ENCODE measurements at places on chromosomes 2 and 18.

DNA sequence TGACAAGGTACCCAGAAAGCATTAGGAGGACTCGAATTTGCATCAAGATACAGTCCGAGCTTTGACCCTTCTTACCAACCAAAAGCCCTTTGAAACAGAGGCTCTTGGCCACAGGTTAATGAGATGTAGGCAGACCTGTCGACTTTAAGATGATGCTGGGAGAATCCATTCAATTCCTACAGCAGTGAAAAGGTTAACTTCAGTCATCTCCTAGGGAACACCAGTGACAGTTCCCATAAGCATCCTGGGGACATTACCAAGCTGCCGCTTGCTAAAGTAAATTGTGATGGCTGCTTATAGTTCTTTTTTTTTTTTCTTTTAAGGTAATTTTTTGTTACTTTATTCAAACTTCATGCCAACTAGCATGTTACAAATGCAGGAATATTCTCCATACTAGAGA is 379.3 kb downstream of the SOX11 start:
- no peak for DNase-seq

DNA sequence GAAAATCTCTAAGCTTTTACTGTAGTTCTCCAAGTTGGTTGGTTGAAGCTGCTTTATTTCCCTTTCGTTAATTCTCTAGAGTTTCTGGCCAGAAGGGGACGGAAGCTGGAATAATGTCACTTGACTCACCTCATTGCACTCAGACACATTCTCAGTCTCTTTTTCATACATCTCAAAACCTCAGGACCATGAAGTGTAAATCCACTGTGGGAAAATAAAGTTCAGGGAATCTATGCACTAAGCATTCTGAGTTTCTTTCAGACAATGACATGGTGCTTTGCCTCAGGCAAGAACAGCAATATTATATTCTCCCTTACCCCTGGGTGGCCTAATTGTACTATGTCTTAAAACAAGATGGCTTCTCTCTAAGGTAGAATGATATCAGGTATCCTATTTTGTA is 167.8 kb downstream of the PRPF40A start:
- no peak for DNase-seq

DNA sequence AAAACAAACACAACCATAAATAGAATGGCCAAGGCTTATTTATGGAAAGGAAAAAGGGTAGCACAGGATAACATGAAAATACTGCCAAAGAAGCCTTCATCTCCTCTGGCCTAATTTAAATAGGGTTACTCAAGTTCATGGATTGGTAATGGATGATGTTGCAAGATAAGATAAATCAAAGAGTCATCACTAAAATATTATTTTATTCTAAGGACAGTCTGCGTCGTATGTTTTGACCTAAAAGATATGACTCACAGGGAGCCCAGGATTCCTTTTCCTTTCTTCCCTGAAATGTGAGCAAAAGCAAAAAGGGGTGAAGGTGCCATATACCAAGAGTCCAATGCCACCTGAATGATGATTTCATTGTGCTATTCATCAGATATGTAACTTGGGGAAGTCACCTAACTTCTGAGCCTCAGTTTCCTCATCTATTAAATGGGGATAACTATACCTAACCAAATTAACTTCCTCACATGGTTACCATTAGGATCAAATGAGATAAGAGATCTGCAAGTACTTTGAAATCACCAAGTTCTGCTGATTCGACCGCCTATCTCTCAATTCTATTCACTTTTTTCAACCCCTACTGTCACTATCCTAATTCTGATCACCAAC is 137.7 kb downstream of the THADA start:
- no peak for DNase-seq

DNA sequence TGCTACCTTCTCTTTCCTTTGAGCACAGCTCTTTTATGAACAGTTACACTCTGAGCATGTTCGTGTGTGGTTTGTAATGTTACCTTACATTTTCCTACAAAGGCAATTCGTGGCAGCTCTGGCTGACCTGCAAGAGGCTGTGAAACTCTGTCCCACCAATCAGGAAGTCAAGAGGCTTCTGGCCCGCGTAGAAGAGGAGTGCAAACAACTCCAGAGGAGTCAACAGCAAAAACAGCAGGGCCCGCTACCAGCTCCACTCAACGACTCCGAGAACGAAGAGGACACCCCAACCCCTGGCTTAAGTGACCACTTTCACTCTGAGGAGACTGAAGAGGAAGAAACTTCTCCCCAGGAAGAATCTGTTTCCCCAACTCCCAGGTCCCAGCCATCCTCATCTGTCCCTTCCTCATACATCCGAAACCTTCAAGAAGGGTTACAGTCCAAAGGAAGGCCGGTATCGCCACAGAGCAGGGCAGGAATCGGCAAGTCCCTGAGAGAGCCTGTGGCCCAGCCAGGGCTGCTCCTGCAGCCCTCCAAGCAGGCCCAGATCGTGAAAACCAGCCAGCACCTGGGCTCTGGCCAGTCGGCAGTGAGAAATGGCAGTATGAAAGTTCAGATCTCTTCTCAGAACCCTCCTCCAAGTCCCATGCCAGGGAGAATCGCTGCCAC is 56.9 kb downstream of the WDSUB1 start:
- no peak for DNase-seq

- DNase-seq, result no peak
These were observed 7.7 kb upstream of the SP100 start for GRCh38 chr2:230408244-230408842.

DNA sequence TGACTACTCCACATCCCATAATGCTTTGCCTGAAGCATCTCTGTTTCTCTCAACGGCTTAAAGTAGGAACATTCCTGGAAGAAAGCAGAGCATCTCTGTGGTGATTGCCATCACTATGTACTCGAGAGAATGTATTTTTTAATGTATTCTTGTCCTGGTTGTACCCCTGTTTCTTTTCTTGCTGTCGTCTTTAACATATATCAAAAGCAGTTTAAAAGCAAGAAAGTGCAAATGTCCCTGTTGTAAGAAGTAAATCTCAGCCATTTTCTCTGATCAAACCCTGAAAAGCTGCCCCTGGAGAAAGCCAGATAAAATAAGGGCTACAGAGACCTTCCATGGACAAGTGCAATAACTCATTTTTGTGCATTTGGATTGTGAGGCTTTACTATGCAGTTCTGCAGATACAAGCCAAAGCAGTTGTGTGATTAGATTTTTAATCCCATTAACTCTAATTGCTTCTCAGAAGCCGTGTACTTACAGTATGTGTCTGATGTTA is 70.8 kb downstream of the XIRP2 start:
- no peak for DNase-seq

GRCh38 chr2:142873831-142874287 is 3.6 kb upstream of the KYNU start:
- no peak for DNase-seq

- DNase-seq, result no peak
These were observed 66.3 kb downstream of the ZEB2 start for GRCh38 chr2:144453486-144454158.

- no peak for DNase-seq
These were observed 297.2 kb downstream of the SETBP1 start for GRCh38 chr18:44977856-44978255.

GRCh38 chr18:48529796-48530195 is 9.0 kb upstream of the CTIF start:
- no peak for DNase-seq

DNA sequence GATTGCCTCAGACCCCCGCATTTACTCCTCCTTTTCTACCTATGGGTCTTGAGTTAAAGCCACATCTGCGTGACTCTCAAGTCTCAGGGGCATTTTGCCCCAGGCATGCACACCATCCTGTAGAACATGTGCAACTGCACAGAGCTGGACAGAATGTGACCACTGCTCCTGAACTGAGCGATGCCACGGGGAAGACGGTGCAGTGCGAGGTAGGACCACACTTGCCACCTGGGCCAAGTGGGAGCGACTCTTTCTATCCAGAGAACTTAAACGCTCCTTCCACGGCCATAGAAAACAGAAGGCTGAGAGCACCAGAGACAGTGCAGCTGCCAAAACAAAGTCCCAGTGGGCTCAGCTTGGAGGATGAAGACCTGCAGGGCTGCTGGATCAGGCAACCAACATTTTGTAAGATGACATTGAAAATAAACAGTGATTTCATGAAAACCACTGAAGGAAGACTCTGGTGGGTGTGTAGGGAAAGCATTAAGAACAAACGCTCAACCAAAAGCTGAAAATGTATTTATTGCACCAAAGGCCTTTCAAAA is 149.0 kb upstream of the HDAC4 start:
- DNase-seq, result no peak

- DNase-seq, result no peak
These were observed 15.4 kb downstream of the BCL11A start for GRCh38 chr2:60538101-60538500.

GRCh38 chr2:224517963-224518362 is 67.2 kb downstream of the CUL3 start:
- DNase-seq, result no peak

DNA sequence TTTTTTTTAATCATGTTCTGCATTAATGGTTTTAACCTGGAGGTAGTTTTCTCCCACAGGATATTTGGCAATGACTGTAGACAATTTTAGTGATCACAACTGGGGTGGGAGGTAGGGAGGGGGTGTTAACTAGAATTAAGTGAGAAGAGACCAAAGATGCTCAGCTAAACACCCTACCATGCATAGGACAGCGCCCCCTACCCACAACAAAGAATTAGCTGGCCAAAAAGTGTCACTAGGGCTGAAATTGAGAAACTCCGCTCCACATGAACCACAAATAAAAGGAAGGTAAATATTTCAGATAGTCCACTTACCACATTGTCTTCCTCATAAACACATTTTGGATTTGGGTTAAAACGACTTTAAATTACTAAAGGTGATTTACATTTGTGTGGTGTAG is 942.6 kb downstream of the SUCLG1 start:
- no peak for DNase-seq

- no peak for DNase-seq
These were observed 40.2 kb upstream of the CHMP1B start for GRCh38 chr18:11811009-11811408.

DNA sequence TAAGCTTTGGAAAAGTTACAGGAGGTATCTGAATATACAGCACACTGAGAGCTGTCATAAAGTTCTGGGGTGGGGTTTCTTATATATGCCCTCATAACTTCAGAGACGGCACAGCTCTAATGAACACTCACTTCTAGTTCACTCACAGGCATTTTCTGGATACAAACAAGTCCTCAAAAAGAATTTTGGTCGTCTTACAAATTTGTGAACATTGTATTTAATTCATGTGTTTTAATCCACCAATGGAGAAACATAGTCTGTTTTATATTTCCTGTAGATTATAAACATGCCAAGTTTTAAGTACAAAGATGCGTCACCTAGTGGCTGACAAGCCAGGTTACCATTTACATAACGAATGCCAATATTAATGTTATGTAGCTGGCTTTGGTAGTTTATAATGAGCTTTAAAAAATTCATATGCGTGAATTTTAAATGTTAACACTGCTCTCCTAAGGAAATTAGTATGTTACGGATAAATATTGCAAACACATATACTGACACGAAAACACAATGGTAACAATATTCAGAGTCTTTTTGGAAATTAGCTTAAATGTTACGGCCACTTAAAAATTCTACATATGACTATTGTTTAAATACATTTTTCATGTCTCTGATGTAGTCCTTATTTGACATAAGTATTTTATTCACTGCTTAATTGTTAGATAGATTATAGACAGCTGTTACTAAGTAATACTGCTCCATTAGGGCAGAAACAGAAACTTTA is 2.5 kb downstream of the COL3A1 start:
- DNase-seq, result no peak

DNA sequence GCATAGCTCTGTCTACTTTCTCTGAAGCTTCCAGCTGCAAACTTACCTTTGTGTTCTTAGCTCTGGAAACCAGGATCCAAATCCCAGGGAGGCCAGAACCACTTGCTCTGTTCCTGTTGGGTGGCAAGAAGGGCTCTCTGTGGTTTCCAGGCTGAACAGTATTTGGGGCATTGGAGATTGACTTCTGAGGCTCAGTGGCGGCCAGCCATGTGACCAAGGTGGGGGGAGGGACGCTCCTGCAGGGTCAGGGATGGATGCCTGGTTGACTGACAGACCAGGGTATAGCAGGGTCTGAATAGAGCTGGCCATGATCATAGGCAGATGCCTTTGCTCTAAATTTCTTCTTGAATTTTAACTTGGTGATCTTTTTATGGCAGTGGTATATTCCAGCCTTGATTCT is 15.1 kb downstream of the SLC4A5 start:
- DNase-seq, result no peak

Measured in stimulated activated CD8-positive, alpha-beta memory T cell treated with anti-CD3 and anti-CD28 coated beads, Interleukin-4, amount 100 ng/mL, for 48 hours (primary cell).